ENCODE measurements at places on chromosomes 6 and 20.

- DNase-seq: no peak
Observed at GRCh38 chr6:1313767-1314503, 2.0 kb downstream of the FOXQ1 start.

GRCh38 chr20:57688864-57689263, 21.0 kb downstream of the PMEPA1 start:
- no peak for DNase-seq

GRCh38 chr6:105601541-105602236, 198.8 kb upstream of the PREP start:
- peak; percentile 8 for DNase-seq

DNA sequence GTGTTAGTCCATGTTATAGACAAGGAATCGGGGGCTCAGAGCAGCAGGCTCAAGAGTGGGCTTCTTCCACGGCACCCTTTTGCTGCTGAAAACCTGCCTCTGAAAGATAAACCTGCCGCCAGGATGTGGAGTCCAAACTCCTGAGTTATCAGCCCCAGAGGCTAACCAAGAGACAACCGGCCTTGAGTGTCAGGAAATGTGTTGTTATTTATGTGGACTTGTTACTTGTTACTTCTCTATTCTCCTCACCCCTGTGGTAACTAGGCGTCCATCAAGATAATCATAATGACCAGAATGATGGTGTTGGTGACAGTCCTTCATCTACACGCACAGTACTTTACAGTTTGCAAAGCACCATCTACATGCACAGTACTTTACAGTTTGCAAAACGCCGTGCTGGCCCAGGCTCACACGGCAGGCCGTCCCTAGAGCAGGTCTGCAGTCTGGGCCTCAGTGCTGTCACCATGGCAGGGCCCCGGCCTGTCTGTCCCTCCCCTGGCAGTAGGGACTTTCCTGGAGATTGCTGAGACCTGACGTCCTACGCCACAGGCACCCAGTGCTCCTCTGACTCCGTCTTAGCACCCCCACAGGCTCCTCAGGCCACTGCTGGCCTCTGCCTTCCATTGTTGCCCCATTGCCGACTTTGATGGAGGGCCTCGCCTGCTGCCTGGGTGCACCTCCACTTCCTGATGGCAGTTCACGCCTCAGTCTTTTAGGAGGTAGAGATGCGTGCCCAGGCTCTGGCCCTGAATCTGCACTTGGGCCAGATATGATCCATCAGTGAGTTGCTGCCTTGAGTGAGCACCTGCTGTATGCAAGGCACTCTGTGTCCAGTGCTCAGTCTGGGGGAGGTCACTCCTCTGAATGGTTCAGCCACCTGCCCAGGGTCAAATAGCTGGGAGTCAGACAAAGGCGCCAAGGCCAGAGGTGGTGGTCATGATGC, 9.1 kb upstream of the BPIFB4 start:
- DNase-seq: no peak

DNA sequence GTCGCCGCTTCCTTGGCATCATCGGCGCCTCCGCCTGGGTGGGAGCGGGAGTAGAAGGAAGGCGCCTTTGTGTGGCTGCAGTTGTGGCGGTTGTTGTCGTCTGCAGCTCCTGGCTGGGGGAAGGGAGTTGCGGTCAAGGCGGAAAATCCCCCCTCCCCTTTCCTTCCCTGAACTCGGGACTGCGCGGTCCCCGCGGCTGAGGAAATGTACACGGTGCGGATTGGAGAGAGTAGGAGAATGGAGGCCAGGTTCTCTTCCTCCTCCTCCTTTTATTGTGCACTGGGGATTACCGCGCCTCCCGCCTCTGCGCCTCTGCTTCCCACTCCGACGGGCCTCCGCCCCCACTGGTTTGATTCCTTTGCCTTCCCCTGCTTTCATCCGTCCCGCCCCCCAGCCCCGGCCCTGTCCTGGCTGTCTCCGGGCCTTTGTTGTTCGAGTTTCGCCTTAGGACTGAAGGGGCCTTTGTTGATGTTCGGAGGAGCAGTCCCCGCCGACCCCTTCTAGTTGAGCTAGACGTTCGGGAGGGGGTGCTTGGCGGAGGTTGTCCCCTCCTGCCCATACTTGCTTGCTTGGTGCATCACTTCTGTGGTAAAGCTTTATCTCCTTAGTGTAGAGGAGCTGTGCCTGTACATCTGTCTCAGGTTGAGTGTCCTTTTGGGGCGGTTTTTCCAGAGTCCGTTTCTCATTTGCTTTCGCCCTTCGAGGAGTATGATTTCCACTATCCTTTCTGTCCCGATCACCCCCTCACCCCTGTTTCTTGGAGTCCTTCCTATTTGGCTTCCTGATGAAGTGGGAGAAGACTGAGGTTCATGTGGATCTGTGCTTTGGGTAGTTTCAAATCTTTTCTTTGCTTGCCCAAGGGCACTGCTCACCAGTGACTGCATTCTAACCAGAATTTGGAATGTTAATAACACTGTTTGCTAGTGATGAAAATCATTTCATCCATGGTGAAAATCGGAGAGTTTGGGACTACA, 764 bp downstream of the ZNF292 start:
- peak; percentile 41 for DNase-seq

DNA sequence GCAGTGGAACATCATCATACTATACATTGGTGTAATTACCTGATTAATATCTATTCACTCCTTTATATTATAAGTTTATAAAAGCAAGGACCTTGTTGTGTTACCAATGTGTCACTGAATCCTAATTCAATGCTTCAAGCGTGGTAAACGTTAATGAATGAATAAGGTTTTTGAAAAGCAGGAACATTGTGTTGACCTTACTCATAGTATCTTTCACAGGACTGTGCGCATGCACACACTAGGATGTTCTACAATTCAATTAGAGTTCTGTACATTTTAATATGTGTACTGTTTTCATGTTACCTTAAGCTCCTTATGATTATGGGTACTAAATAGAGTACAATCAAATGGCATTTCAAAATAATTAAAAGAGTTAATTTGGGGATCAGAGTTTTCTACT, 578.5 kb downstream of the BMP2 start:
- no peak for DNase-seq

- no peak for DNase-seq
Observed at GRCh38 chr6:136137739-136138402, 112.2 kb downstream of the MTFR2 start.

- DNase-seq: peak; percentile 57
Observed at GRCh38 chr6:44475779-44476434, 88.4 kb downstream of the CDC5L start.

GRCh38 chr6:103002282-103002681, 1608.8 kb downstream of the GRIK2 start:
- no peak for DNase-seq

GRCh38 chr6:30113003-30113759, at the start of gene TRIM31:
TSS of gene TRIM31 (minus strand) at chr6:30113090. CDS start at chr6:30112805, 285 bp downstream.
- no peak for DNase-seq

GRCh38 chr6:15382712-15383111, 136.8 kb downstream of the JARID2 start:
- no peak for DNase-seq

- peak; percentile 80 for DNase-seq
Observed at GRCh38 chr6:11381801-11382513, 149.5 kb upstream of the NEDD9 start.

DNA sequence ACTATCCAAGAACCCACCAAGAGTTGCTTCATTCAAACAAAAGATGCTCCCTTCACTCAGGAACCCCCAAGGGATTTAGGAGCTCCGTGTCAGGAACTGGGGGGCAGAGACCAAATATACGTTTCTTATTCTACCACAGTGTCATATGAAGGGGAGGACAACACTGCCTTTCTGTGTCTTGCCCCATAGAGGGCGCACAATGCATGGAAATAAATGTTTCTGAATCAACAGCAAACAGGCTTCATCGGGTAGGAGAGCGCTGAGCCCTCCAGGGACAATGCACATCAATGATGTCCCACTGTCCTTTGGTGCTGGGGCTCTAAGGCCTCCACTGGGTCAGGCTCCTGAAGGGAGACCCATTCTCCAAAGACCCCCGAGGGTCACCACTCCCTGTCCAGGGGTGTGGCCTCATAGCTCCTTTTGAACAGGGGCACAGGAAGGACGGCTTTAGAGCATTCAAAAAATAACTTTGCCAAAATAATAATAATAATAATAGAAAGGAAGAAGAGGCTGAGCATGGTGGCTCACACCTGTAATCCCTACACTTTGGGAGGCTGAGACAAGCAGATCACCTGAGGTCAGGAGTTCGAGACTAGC, 31.1 kb downstream of the PLG start:
- peak; percentile 43 for DNase-seq

DNA sequence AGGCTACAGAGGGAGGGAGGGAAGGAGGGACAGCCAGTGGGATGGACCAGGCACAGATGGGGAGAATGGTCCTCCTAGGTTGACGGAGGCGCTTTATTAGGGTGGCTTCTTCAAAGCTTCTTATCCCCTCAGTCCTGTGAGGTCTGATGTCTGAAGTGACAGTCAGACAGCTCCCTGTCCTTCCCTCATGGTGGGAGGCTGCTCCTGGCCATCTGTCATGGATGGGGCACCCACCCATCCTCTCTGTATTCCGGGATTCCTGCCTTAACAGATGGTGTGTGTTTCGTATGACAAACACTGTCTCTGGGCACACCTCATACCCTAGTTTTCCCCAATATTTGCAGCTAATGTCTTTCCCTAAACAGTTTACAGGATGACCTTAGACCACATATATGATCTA, 7.9 kb downstream of the RIN2 start:
- no peak for DNase-seq

DNA sequence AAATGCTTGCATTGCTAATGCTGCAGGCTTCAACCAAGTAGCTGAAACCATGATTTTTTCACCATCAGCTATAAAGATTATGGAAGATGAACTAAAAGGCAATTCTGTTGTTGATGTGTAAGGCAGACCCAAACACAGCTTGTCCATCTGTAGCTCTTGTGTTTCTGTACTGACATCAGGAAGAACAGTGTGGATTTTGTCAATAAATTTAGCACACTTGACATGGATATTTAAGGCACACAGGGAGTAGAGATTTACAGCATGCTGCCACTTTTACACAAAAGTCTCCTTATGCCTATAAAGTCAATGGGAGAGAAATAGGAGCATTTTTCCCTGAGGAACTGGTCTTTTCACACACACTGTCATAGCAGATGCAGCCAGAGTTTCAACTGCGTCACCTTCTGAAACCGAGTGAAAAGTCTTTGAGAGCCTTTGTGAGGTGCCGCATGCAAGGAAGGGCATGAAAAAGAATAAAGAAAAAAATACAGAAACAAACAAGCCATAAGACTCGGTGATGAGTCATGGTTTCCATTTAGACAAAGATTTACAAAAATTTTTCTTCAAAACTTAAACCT, 261.4 kb upstream of the TFAP2D start:
- no peak for DNase-seq

- DNase-seq: no peak
Observed at GRCh38 chr6:38155621-38156204, 336.2 kb downstream of the ZFAND3 start.

DNA sequence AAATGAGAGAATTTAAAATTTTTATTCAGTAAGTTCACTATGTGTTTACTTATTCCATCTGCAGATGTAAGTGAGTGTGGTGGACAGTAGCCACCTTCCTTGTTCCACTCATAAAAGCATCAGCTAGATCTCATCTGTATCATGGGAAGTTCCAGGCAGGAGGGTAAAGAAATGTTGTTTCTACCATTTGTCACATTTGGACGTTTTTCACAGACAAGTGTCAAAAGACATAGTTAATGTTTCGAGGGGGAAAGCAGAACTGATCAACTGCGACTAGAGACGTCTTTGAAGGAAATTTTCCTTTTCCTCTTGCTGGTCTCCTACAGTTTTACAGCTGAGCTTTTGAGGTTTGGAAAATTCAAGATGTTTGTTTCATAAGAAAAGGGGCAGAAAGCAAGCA, 55.9 kb upstream of the ISM1 start:
- no peak for DNase-seq

DNA sequence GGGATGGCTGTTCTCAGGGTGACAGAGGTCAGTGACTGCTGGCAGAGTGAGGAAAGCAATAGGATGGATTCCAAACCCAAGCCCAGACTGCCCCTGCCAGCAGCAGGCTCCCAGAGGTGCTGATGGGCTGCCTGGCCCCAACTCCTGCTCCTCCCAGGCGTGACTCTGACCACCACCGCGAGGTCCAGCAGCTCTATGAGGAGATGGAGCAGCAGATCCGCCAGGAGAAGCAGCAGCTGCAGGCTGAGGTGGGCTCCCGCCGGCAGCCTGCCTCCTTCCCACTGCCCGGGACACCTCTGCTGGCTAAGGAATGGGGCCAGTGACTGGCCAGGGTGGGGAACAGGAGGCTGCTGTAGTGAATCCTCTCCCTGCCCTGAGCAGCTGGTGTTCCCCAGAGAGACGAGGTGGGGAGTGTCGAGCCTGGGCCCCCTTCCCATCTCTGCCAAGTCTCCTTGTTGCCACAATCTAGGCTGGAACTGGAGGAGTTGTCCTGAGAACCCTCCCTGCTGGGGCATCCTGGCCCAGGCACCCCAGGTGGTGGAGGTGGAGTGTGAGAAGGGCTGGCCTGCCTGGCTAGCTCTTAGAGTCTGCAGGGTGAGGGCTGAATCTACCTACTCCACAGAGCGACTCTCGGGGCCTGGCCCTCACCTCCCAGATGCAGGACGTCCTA, 20.4 kb downstream of the RAB44 start:
- DNase-seq: no peak

GRCh38 chr20:57803508-57804005, 93.7 kb upstream of the PMEPA1 start:
- DNase-seq: no peak

DNA sequence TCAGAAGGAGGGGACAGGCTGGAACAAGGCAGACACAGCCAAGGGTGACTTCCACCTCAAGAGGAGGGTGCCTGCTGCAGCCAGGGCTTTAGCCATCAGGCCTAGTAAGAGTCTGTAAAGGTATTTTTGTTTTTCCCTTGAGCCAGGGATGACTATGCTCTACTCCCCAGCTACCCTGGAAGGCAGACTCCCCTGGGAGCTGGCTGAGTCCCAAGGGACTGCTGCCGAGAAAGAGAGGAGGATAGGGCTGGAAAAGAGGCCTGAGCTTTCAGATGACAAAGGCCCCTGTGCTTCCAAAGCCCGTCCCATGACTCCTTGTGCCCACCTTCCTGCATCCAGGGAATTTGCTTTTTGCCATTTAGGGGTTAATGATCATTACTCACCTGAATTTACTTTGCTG, 14.0 kb upstream of the GSTA4 start:
- no peak for DNase-seq

GRCh38 chr6:53066077-53066417, 843 bp downstream of the FBXO9 start:
- no peak for DNase-seq

DNA sequence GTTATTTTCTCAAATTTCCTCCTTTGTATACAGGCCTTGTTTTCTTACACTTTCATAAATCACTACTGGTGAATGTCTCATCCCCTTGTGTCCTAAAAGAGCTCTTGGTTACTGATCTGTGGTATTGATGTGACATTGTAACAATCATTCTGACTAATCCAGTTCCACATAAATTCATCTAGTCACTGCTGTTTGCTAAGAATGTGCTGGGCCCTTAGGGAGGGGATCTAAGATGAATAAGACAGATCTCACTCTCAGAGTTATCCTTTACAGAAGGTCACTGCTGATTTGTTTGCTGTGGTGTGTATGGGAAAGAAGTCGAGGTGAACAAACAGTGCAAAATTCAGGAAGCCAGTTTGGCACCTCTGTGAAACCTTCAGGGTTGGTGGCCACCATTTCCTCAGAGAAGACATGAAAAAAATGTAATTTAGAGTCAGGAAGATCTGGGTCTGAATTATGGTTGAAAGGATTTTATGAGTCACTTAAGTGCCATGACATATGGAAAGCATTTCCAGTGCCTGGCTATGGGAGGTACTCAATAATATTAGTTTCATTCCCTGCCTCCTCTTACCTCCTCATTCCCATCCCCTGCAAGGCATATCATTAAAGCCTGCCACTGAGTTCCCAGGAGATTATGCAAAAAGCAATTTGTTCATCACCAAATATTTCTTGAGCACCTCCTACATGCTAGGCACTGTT, 121.8 kb downstream of the COL9A1 start:
- DNase-seq: no peak
